Activated effector memory CD4-positive, alpha-beta T cell treated with Interleukin-2 at 50 U/mL for 16 hours (primary cell): ENCODE measurements at places on chromosomes 7 and 10.

DNA sequence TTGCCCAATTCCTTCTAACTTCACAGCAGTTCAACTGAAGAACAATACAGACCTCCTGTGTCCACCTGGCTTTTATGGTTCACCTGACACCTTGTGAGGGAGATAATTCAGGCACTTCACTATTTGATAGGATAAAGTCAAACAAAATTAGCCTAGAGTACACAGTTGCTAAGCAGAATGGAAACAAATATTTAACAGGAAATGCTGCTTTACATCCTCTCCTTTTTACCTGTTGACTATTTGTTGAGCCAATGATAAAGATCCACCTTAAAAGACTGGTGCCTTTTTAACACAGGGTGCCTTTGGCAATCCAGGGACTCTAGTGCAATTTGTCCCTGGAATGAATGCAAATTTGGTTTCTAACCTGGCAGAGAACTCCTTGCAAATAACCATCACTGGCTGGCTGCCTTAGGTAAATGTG lies 39.8 kb downstream of the ITPRID1 start:
- no peak for DNase-seq

DNA sequence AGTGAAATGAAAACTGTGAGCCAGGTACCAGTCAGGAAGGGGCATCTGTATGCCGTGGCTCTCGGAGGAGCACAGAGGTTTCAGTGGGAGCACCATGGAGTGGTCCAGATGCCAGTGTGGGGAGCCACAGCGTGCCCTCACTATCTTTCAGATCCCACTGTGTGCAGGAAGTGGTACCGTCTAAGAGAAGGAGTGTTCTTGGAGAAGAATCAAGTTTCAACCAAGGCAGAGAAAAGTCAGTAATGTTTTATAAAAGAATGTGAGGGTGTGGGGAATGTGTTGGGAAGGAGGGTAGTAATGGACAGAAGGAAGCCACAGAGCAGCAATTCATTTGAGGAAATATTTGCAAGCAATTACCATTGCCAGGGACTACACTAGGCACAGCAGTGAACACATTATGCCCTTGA lies 35.6 kb downstream of the PRKAR2B start:
- no peak for DNase-seq

DNA sequence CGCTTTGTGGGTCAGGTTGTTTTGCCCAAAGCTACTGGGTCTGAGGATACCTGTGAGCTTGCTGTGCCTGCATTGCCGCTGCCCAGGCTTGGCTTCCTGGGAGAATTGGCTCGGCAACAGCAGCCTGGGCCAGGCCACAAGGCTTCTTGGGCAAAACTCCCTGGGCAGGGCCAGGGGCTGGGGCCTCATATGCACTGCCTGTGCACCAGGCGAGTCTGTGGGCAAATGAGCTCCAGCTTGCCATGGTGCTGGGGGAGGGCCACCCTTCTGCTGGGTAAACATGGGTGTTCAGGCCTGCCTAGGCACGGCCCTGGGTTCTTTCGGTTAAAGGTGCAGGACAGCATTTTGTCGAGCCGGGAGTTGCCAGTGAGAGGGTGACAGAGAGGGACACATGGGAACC lies 19.4 kb downstream of the ZMIZ1 start:
- DNase-seq, result no peak

GRCh38 chr7:30915005-30915601 lies 3.5 kb downstream of the AQP1 start:
- no peak for DNase-seq

- DNase-seq, result no peak
Observed at GRCh38 chr10:20999699-21000098, 102.6 kb upstream of the NEBL start.

- peak; percentile 36 for DNase-seq
Observed at GRCh38 chr10:103244666-103245271, 918 bp upstream of the RPEL1 start.

DNA sequence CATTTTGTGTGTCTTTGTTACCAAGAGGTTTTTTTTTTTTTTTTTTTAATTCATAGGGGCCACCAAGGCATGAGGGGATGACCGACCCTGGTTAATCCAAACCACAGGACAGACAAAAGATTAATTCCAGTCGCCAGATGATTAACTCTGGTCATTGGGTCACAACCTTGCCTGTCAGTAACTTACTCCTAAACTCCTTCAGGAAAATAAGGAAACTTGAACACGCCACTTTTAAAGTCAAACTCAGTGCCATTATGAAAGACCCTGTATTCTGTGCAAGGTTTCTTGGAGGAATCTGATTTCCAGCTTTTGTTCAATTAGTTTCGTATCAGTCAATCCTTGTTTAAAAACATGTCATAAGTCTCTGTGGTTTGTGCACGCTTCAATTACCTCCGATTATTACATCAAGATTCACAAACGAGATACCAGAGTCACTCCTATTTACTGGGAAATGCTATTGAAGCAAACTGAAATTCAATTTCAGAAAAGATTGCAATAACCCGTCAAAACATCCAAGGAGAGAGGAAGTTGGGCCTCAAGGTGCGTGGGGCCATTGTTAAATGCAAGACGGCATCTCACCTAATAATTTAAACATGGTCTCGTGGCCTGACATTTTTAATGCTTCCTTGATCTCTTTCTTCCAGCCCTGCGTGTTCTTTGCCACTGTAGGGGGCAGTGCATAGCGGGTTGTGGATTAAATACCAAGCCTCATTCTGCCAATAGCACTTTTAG lies 44.0 kb downstream of the NRP1 start:
- no peak for DNase-seq
